ENCODE measurements at places on chromosomes 5 and 9.

- DNase-seq = no peak
Measured at GRCh38 chr5:115961381-115962238, 665 bp upstream of the LVRN start.

GRCh38 chr9:85741095-85741874 lies 469 bp downstream of the AGTPBP1 start:
- DNase-seq = peak; percentile 23

DNA sequence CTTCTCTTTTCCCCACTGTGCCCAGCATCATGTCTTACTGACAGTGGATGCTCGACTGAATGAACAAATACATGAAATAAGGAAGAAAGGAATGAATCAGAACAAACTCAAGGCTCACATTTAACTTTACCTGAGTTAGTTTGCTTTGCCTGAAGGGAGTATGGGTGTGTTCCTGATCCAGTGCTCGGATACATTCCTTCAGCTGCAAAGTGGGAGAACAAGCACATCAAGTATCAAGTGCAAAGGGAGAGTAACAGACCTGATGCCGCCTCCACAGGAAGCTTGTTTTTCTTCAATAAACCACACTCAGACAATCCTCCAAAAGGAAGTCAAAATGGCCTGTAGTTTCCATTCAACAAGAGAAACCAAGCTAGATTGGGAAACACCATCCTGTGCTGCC lies 66.1 kb downstream of the KIF24 start:
- no peak for DNase-seq

DNA sequence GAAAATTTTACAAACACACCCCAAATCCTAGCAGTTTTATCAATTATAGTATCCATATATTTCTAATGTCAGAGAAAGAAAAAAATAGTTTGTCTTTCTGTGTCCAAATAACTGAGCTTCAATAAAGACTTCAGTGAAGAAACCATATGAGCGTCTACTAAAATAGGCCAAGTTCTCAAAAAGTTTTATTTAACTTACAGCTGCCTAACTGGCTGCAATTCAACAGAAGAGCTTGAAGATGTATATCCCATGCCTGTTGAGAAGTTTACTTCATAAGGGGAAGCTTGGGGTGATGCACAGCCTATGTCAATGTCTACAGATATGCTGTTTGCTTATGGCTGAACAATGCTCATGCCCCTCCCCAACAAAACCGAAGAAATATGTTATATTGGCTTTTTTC lies 43.7 kb upstream of the ELOVL7 start:
- no peak for DNase-seq

DNA sequence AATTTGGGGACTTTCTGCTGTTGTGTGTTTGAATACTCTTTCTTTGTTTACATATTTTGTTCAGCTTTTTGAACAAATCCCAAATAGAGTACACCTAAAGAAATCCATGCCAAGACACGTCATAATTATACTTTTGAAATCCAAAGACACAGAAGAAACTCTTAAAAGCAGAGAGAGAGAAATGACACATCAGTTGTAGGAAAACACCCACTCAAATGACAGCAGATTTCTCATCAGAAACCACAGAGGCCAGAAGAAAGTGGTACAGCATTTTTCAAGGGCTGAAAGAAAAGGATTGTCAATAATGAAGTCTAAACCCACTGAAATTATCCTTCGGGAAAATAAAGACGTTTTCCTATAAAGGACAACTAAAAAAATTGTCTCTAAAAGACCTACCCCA lies 378.6 kb downstream of the GADD45G start:
- no peak for DNase-seq

- no peak for DNase-seq
Measured at GRCh38 chr9:108639696-108640095, 216.1 kb downstream of the ACTL7B start.

DNA sequence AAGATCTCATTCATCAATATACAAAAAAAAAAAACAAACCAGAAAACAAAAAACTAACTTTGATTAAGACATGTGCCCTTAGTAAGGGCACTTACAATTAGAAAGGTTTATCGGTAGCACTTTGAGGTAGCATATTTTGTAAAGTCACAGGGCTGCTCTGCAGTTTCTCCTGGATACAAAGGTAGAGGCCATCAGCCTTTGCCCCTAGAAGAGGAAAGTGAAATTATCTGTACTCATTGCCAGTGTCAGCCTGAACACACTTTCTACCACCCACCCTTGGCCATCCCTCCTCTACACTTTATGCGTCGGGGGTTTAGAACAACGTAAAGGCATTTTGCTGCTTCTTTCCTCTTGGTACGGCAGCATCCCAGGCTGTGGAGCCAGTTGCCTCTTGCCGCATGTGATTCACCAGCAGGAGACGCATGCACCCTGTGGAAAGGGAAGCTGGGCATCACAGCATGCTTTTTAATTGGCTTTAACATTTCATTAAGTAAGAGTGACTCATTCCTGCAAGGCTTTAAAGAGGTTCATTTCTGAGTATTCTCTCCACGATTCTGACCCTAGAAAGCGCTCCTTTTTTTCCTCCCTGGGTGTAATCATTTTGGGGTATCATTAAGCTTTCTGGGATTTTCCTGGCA lies 84.6 kb downstream of the CEMIP2 start:
- no peak for DNase-seq

- DNase-seq = no peak
Measured at GRCh38 chr9:133424187-133424586, 2.0 kb downstream of the ADAMTS13 start.

DNA sequence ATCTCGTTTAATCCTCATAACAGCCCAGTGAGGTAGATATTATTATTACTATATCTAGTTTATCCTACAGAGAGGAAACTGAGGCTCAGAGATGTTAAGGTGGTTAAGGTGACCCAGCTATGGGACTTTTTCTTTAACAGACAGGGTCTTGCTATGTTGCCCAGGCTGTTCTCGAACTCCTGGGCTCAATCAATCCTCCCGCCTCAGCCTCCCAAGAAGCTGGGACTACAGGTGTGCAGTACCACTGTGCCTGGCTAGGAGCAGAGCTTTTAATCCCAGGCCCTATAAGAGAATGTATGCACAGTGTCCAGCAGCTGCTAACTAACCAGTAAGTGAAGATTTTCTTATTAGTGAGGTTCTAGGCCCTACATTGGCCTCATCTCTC lies 62.4 kb downstream of the PCDH1 start:
- no peak for DNase-seq

GRCh38 chr5:14914623-14915260 lies 43.2 kb upstream of the ANKH start:
- DNase-seq = no peak

DNA sequence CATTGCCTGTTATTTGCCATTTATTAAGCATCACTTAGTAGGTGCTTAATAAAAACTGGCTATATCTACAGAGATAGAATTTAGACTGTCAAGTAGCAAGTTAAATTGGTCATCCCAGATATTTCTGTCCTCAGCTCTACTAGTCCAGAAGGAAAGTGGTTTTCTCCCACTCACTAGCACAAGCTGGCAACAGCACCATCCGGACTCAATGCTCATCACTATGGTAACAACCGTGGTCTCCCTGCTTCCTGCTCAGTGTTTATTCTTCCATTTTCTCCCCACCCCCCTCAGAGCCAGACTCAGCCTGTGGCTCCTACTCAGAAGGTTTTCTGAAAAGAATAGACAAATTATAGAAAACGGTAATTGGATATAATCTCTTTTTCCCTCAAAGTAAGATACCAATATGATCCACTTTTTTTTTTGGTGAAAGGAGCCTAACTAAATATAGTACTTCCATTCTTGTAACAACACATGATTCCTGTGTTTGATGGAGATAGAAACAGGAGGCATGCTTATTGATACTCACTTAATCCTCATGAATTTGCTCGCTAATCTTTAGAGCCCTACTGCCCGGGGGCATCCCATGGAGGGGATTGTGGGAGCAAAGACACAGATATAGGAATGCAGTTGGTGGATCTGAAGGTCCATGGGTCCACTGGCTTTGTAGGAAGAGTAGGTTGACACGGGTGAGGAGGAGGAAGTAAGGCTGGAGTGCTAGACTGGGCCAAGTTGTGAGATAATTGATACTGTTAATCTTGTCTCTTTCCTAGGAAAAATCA lies 191.4 kb downstream of the MAN2A1 start:
- DNase-seq = no peak

- DNase-seq = no peak
Measured at GRCh38 chr5:128213340-128213739, 129.8 kb downstream of the SLC12A2 start.

- DNase-seq = no peak
Measured at GRCh38 chr5:81757404-81757803, 6.5 kb upstream of the SSBP2 start.

DNA sequence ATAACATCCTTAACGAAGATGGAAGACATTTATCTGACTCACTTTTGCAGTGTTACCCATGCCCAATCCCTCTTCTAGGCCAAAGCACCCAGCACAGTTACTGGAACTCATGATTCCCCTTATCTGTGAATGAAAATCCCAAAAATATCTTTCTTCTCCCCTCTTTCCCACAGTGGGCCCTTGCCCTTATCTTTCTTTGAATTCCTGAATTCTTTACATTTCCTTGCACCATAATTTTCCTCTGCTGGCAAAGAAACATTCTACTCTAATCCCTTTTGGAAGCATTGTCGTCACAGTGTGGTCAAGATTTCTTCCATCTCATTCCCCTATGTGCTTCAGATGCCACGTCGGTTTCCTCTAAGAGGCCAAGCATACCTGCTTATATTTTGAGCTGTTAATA lies 135.9 kb upstream of the LIFR start:
- DNase-seq = no peak
